ENCODE measurements at places on chromosomes 6 and 20.

DNA sequence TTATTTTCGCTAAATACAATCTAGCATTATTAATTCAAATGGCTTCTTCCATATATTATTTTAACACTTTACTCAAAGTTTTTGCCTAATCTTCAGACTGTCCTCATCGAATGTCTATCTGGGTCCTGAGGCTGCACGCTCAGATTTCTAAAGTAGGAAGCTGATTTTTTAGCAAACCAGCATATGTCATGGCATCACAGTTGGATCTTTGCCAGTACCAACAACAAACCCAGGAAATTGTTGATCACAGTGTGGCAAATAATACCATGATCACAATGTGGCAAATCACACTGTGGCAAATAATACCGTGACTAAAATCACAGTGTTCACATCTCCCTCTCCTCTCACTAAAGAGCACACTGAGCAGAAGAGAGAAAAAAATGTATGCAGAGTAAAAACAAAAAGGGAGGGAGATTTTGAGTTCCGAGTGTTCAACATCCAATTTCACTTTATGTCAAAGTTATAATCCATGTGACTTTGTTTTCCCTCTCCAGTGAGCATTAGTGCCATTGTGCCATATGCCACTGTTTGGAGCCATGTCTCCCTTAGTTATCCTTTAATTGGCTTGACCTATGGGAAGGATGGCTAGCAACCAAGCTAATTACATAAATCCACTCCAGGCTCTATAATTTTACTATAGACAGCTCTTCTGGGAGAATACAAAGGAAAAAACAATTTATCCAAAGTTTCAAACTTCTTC, 1059.6 kb downstream of the HACE1 start:
- DNase-seq = no peak

DNA sequence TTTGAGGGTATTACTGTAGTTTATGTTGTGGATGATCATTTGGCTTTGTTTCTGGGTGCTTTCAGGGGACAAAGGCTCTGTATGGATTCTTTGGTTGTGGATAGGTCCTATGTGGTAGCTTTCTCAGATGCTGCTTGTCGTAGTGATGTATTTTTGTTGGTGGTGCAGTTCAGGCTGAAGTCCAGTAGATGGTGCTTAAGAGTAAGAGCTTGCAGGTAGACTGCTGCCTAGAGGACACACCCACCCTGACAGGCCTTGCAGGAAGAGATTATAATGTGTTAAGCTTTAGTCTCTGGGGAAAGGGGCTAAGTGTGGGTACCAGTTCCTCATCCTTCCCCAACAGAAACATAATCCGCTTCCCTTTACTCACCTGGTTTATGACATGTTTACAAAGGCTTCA, 62.6 kb upstream of the ADGRB3 start:
- DNase-seq = peak; percentile 18

- DNase-seq = no peak
Measured at GRCh38 chr20:15570156-15570555, 1003.1 kb downstream of the KIF16B start.

- DNase-seq = no peak
Measured at GRCh38 chr6:97401533-97401932, 118.5 kb upstream of the MMS22L start.

GRCh38 chr6:75103431-75103830, 102.4 kb downstream of the COL12A1 start:
- no peak for DNase-seq

DNA sequence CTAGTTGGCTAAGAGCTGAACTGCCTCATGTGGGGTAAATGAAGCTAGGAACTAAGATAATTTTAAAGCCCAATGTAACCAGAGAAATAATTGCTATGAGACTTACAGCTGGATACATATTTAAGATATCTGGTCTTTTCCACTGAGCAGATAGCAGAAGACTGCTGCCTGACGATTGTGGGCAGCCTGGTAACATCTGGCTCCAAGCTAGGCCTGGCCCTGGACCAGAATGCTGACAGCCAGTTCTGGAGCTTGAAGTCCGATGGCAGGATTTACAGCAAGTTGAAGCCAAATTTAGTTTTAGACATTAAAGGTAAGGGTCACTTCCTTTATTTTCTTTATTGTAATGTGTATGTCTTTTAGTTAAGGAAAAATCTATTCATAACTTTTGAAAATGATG, 65.7 kb downstream of the RTN4IP1 start:
- no peak for DNase-seq

- no peak for DNase-seq
Measured at GRCh38 chr20:62886709-62887058, 25.1 kb upstream of the TCFL5 start.

DNA sequence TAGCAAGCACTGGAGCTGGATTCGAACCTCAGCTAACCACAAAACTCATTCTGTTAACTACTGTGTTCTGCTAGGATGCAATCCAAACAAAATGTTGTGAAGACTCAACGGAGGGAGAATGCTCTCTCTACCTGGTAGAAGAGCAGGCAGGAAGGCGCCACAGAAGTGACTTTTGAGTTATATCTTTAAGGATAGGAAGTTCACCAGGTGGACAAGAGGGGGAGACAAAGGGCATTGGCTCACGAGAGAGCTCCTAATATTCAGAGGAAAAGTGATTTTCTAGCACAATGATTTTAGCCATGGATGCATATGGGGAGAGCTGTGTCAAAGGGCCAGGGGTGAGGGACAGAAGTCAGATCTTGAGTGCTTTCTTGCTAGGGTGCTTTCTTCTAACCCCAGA, 108.4 kb upstream of the MAFB start:
- no peak for DNase-seq

GRCh38 chr6:146041282-146041681, 12.4 kb downstream of the GRM1 start:
- DNase-seq = peak; percentile 12

DNA sequence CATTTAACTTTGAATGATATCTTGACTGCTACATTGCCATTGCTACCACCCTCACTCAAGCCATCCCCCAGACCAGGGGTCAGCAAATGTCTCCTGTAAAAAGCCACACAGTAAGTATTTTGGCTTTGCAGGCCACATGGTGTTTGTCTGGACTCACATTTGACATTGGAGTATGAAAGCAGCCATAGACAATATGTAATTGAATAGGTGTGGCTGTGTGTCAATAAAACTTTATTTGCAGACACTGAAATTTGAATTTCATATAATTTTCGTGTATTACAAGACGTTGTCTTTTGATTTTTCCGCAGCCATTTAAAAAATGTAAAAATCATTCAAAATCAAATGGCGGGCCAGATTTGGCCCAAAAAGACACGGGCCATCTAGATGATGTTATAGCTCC, 36.3 kb upstream of the OCSTAMP start:
- DNase-seq = no peak

DNA sequence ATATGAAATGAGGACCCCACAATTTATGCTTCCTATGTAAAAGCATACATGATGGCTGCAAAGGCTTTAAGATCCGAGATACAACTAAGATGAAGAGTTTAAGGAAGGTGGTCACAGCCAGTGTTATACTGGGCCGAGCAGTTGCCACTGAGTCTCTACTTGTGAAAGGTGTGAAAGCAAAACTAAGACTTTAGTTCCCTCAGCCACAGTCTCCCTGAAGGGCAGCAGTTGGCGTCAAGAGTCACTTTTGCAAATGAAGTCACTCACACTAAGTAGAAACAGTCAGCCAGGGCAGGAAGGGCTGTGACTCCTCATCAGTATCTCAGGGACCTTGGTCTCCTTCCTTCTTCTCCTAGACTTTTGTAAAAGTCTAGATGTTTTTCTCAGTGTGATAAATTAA, 191.6 kb upstream of the MCHR2 start:
- no peak for DNase-seq

DNA sequence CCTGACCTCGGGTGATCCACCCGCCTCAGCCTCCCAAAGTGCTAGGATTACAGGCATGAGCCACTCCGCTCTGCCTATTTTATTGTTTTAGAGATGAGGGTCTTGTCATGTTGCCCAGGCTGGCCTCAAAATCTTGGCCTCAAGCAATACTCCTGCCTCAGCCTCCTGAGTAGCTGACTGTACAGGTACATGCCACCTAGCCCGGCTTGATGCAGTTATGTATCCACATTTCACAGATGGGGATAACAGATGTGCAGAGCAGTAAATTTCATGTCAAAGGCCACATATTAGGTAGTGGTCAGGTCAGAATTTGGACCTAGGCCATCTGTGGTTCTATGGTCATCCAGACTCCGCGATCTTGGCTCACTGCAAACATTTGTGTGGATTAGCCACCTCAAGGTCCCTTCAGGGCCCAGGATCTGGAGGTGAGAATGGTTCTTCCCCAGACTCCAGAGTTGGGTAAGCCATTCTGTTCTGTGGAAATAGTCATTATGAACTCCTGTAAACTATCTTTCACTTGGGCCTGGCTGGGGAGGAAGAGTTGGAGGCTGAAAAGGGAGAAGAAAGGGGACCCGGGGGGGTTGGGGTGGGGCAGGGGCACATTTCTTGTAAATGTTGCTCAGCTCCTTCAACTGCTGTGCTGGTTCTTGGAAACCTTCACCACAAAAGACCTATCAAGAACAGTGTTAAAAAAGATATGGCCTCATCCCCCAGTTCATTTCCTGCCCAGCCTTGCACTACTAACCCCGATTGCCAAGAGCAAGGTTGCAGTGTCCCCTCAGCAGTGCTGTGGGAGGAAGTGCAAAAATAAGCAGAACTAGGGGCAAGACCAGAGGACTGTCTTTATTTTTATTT, 13.0 kb downstream of the PIM1 start:
- DNase-seq = no peak

DNA sequence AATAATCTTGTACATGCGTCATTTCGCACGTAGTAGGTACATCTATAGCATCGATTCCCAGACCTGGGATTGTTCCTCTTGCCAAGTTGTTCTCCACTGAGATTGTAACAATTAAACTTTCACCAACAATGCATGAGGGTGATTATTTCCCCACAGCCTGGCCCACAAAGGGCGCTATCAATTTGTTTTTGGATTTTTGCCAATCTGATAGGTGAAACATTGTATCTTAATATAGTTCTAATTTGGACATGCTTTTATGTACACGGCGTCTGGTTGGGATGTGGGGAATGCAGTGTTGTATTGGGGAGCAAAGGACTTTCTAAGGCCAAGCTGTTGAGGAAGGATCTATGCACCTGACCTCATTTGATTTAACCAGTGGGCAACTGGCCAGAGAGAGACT, 59.5 kb downstream of the VEGFA start:
- no peak for DNase-seq

DNA sequence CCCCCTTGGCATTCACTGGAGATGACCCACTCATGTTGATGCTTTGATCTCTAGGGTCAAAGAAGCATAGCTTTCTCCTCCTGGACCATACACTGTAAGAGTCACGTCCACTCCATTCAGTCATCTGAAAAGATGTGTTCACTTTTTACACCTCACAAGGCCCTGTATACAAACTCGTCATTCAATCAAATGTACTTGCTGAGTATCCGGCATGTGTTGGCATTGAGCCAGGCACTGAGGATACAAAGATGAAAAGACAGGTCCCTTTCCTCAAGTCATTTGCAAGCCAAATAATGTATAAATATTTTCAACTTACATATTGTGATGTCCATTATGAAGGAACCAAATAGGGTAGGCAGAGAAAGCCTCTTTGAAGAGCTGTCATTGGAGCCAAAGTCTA, 32.6 kb upstream of the CSNK2A1 start:
- DNase-seq = no peak

DNA sequence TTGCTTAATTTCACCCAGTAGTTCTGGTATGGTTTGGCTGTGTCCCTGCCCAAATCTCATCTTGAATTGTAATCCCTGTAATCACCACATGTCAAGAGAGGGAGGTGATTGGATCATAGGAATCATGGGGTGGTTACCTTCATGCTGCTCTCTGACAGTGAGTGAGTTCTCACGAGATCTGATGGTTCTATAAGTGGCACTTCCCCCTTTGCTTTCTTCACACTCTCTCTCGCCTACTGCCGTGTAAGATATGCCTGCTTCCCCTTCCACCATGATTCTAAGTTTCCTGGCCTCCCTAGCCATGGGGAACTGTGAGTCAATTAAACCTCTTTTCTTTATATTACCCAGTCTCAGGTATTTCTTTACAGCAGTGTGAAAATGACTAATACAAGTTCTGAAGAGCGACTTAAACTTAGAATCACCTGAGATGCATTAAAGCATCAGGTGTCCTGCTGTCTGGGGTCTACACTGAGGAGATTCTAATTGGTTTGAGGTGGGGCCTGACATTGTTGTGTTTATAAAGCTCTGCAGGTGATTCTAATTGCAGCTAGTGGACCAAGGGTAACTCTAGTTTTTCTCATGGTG, 82.1 kb upstream of the DTNBP1 start:
- DNase-seq = no peak

DNA sequence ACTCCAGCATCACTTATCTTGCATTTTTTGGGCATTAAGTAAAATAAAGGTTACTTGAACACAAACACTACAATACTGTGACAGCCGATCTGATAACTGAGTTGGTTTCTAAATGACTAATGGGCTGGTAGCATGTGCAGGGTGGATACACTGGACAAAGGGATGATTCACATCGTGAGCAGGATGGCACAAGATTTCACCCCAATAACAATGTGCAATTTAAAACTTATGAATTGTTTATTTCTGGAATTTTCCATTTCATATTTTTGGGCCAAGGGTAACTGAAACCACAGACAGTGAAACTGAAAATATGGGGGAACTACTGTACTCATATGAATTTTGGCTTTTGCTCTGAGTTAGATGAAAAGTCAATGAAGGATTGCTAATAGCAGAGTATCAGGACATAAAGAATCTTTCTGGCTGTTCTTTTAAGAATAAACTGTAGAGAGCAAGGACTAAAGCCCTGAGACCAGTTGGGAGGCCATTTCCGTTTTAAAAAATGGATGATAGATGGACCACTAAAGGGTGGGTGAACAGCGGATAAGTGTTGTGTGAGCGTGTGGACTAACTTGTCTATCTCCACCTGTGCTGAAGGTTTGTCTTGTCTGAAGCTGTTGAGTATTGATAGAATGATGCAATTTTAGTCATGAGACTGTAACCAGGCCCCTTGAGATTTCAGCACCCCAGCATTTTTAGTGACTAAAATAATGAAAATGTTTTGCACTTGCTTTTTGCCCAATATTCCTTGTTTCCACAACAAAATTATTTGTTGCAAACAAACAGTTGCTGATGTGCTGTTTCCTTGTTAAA, 8.2 kb downstream of the SPINT3 start:
- DNase-seq = no peak

DNA sequence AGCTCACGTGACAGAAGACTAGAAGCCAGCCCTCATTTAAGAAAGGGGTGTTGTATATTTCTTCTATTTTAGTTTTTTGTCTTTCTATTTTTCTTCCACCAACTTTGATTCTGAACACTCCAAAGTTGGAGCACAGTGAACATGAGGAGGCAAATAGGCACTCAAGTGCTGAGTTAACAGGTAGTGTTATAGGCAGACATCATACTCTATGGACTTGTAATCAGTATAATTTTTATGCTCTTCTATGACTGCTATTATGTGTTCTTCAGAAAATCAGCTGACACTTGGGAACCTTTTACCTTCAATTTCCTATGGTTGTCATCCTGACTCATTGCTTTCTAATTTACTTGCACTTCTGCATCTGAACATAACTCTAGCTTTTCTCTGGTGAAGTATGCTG, 396.3 kb upstream of the EYS start:
- DNase-seq = no peak

GRCh38 chr20:57332105-57333089, 2.8 kb downstream of the SPO11 start:
- DNase-seq = no peak

All from Panc1 (cell line).